Hematopoietic multipotent progenitor cell treated with erythropoietin and hydrocortisone succinate and interleukin-3 and kit ligand, for 15 days (in vitro differentiated cells): ENCODE measurements at places on chromosomes 7 and 10.

- no peak for DNase-seq
Observed at GRCh38 chr7:123432601-123433000, 101.8 kb downstream of the IQUB start.

DNA sequence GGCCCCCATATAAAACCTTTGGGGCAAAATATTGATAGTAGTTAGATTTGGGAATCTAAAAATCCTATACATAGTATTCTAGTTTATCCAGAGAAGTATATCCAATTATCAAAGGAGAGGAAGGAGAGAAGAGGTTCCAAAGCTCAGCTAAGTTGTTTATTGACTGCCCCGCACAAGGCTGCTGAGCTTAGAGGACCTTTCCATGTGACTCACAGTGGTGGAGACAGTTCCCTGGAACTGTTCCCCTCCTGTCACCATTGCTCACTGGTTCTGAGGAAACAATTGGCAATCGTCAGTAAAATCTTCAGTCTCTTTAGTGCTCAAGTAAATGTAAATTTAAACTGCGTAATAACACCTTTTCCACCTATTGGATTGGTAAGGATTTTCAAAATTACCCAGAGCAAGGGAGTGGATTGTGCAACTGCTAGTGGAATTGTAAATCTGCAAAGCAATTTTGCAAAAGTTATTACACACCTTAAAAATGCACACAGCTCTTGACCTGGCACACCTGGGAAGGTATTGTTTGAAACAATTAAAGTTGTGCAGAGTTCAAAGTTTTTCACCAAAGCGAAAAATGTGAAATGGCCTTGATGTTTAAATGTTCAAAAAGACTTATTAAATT lies 63.1 kb downstream of the EEPD1 start:
- no peak for DNase-seq

DNA sequence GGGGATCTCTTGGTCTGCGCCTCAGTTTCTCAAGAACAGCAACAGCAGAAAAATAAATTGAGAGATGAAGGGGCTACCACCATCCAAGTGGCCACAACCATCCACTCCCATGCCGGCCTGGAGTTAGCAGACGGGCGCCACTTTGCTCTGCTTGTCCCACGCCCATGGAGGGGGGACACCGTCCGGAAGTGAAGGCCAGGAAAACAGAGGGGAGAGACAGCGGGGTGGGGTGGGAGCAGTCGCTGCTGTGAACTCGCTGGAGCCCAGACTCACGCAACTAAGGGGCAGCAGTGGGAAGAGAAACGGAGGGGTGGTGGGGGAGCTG lies 135.4 kb downstream of the KIF20B start:
- no peak for DNase-seq

GRCh38 chr7:70353330-70353945 lies 755.2 kb downstream of the AUTS2 start:
- no peak for DNase-seq

- no peak for DNase-seq
Observed at GRCh38 chr10:70891627-70892026, 3.3 kb upstream of the PCBD1 start.

- DNase-seq: no peak
Observed at GRCh38 chr7:127865466-127865865, 165.8 kb downstream of the LRRC4 start.

GRCh38 chr7:5634107-5634950 lies 147.1 kb downstream of the RNF216 start:
- no peak for DNase-seq

DNA sequence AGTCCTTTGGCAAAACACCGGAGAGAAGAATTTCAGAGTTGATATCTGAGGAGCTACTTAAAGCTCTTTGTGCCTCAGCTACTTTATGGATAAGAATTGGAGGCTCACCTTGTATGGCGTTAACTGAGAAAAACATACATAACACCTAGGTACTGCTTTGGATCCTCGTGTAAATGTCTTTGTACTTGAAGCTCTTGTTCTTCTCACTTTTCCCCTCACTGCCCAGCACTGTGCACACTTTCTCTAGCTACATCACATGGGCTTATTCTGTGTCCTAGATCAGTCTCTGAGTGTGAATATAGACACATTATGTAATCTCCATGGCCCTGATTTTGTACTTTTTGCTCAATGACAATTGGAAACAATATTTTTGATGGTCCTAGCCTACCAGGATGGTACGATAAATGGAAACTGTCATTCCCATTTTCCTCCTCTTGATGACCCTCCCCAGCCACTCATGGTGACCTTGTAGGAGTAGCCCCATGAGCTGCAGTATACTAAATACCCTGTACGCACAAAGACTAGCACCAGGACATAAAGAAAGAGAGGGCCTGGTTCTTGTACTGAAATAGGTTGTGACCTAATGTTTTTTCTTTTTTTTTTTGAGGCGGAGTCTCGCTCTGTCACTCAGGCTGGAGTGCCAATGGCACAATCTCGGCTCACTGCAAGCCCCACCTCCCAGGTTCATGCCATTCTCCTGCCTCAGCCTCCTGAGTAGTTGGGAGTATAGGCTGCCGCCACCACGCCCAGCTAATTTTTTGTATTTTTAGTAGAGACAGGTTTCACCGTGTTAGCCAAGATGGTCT lies 22.1 kb downstream of the STAMBPL1 start:
- no peak for DNase-seq

GRCh38 chr10:112622786-112623185 lies 175.8 kb downstream of the VTI1A start:
- no peak for DNase-seq

DNA sequence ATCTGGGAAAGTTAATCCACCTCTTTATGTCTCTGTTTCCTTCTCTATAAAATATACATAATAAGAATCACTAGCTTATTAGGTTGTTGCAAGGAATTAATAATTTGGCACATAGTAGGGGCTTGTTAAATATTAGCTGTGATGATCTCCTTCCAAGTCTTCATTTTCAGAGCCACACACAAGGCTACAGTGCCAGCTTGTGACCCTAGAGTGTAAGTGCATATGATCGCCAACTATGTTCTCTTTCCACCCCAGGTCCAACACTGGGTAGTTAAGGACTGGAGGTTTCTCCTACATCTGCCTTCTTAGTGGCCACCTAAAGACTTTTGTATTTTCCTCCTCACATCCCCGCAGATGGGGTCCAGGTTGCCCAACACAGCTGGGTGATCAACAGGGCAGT lies 17.9 kb upstream of the ACSM6 start:
- no peak for DNase-seq

GRCh38 chr10:91185239-91185875 lies 35.1 kb upstream of the PCGF5 start:
- DNase-seq: no peak

- no peak for DNase-seq
Observed at GRCh38 chr7:74191231-74191630, 17.1 kb downstream of the EIF4H start.

- no peak for DNase-seq
Observed at GRCh38 chr10:31765541-31765940, 163.1 kb downstream of the ARHGAP12 start.

DNA sequence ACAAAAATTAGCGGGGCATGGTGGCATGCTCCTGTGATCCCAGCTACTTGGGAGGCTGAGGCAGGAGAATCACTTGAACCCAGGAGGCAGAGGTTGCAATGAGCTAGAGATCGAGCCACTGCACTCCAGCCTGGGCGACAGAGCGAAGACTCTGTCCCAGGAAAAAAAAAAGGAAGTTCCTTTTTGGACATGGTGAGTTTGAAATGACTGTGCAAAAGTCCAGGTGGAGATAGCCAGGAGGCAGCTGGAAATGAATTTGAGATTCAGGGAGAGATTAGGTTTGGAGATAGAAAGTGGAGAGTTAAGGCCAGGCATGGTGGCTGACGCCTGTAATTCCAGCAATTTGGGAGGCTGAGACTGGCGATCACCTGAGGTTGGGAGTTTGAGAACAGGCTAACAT lies 139.1 kb downstream of the MARCHF5 start:
- DNase-seq: no peak

DNA sequence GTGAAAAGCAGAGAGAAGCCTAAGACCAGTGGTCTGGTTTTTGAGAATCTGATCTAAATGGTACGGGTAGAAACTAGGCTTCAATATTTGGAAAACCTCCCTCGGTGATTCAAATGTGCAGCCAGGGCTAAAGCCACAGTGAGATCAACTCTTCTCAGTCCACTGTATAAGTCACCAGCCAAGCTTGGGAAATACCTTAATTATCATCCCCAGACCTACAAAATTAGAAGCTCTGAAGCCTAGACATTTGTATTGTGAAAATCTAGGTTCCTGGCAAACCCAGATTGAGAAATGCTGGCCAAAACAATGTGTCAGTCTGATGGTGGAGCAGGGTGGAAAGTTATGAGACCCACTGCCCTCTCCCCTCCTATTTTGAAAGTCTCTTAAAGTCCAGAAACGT lies 131.7 kb downstream of the DGKI start:
- DNase-seq: no peak

GRCh38 chr7:99992330-99993038 lies 16.7 kb upstream of the AZGP1 start:
- DNase-seq: no peak

DNA sequence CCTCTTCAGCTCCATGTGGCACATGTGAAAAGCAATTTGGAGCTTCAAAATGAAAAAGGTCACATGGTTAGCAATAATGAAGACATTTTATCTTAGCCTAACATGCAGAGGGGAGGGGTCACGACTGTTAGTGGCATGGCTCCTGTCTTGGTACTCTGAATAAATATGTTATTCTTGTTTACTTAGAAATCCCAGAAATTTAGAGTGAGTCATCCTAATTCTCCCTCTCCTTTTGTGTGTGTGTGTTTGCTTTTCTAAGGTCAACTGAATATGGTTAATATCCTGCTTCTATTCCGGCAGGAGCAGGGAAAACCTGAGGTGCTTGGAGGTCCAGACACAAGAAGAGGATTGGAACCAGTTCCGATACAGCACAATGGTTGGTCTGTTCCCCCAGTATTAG lies 17.6 kb downstream of the BCCIP start:
- DNase-seq: no peak
